Lower lobe of right lung (tissue), 2 donors: ENCODE measurements at places on chromosomes 3 and 15. TPM values are rescaled to one million over a fixed set of nuclear protein-coding genes. Genes with fewer than 3 reads are reported as not detected.
A peak's percentile ranks its signal among the peaks of the same experiment; 100 is the strongest.

DNA sequence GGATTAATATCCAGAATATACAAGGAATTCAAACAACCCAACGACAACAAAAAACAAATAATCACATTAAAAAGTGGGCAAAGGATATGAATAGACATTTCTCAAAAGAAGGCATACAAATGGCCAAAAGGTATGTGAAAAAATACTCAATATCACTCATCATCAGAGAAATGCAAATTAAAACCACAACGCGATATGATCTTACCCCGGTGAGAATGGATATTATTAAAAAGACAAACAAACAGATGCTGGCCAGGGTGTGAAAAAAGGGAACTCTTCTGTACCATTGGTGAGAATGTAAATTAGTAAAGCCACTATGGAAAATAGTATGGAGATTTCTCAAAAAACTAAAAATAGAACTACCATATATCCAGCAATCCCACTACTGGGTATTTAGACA lies 43.5 kb upstream of the MEF2A start:
- H3K4me3 ChIP-seq: no peak overlapping the region
- no peak for DNase-seq
- H3K4me1 ChIP-seq: no peaks in the 10 kb centered on the region

GRCh38 chr3:94972066-94972465 lies 909.2 kb downstream of the NSUN3 start:
- H3K27ac ChIP-seq: no peak overlapping the region
- H3K4me1 ChIP-seq: no peaks in the 10 kb centered on the region
- H3K27me3 ChIP-seq: no peaks in the 10 kb centered on the region
- DNase-seq: no peak

GRCh38 chr3:48476426-48477053 lies 27.4 kb downstream of the SHISA5 start:
- peaks cover 20% of the 10 kb centered on the region for H3K4me1 ChIP-seq
- peaks cover 12% of the 10 kb centered on the region for H3K36me3 ChIP-seq
- H3K27me3 ChIP-seq: no peaks in the 10 kb centered on the region
- DNase-seq: no peak

GRCh38 chr3:185960522-185961288 lies 22.9 kb upstream of the TRA2B start:
- H3K4me3 ChIP-seq: peak overlapping the region; percentile 17
- no peaks in the 10 kb centered on the region for H3K4me1 ChIP-seq
- peak overlapping the region; percentile 66 for H3K27ac ChIP-seq
- no peaks in the 10 kb centered on the region for H3K27me3 ChIP-seq
- no peak for DNase-seq

DNA sequence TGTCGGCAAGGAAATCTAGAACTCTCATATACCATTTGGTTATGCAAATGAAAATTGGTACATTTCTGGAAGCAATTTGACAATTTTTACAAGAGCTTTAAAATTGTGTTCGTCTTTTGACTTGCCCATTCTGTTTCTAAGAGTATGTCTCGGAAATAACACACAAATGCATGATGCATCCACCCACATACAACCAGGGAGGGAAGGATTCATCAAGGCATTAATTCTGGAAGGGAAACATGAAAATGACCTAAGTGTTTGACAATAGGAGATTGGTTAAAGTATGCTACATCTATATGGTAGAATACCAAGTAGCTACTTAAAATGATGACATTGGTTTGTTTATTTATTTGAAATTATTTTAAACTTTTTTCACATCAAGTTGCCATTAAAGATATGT lies 58.6 kb downstream of the PIAS1 start:
- no peak for DNase-seq
- no peaks in the 10 kb centered on the region for H3K36me3 ChIP-seq
- no peak overlapping the region for H3K27ac ChIP-seq

DNA sequence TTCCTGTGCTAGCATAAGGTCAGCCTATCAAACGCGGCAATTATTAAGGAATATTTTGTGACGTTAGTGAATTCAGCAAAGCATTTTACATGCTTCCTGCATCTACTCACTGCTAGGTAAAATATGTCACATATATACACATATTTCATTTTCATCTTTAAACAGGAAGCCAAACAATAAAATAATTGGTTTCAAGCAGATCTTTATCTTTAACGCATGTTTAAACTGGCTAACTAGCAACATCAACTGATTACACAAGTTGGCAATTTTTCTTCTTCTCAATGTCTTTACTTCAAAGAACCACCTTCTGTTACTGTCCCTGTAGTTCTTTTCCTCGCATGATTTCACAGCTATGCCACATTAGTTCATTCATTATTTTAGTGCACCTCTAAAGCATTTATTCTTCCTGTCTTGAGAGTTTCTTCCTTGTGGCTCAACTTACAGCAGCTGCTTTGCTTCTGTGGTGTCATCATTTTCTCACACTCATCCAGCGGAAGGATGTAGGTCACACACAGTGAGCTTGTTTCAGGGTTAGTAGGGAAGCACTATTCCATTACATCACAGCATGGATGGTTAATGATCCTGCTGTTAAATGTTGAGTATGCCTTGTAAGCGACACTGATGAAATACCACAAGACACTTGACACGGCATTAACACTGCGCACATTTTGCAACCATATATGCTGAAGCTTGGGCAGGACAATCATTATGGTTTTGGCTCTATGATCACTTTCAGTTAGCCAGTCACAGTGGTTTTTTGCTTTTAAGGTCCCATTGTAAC lies 2.3 kb upstream of the BCHE start:
- DNase-seq: no peak
- no peaks in the 10 kb centered on the region for H3K36me3 ChIP-seq
- H3K27me3 ChIP-seq: no peaks in the 10 kb centered on the region

DNA sequence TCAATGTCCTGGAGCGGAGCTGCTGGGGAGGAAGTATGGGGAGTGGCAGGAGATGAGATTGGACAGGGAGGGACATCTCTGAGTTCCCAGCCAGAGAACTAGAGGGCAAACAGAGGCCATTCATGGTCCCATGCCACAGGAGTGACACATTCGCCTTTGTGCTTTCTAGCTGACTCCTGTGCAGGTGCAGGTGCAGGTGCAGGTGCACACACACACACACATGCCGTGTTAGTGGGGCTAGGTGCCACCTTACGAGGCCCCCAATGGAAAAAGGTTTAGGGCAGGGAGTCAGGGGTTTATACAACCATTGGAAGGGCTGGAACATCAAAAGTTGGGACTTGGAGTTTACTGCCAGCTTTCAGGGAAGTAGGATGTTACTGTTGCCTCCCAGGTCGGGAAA lies 52.0 kb downstream of the TPRA1 start:
- H3K36me3 ChIP-seq: no peaks in the 10 kb centered on the region
- DNase-seq: no peak
- H3K4me3 ChIP-seq: no peak overlapping the region
- no peak overlapping the region for H3K27ac ChIP-seq

- H3K4me3 ChIP-seq: no peak overlapping the region
- no peak for DNase-seq
- no peak overlapping the region for H3K27ac ChIP-seq
- peaks cover 44% of the 10 kb centered on the region for H3K36me3 ChIP-seq
Observed at GRCh38 chr3:51931756-51932155, 9.9 kb downstream of the RRP9 start.

- H3K4me3 ChIP-seq: peak overlapping the region; percentile 22
- peak overlapping the region; percentile 21 for H3K27ac ChIP-seq
- no peak for DNase-seq
Observed at GRCh38 chr3:66450390-66451022, 50.3 kb downstream of the LRIG1 start.

DNA sequence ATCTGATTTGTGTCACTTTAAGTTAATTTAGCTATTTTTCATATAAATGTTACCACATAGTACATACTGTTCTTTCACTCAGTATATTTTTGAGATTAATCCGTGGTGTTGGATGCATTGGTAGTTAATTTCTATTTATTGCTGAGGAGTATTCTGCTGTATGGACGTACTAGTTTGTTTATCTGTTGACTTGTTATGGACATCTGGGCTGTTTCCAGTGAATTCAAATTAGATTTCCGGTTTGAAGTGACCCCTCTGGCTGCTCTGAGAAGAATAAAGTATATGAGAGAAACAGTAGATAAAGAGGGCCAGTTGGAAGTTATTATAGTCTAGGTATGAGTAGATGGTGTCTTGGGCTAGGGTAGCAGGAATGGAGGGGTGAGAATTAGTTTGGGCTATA lies 15.6 kb downstream of the KAT2B start:
- no peak overlapping the region for H3K4me3 ChIP-seq
- no peak overlapping the region for H3K27ac ChIP-seq
- H3K4me1 ChIP-seq: peaks cover 48% of the 10 kb centered on the region
- no peaks in the 10 kb centered on the region for H3K36me3 ChIP-seq

DNA sequence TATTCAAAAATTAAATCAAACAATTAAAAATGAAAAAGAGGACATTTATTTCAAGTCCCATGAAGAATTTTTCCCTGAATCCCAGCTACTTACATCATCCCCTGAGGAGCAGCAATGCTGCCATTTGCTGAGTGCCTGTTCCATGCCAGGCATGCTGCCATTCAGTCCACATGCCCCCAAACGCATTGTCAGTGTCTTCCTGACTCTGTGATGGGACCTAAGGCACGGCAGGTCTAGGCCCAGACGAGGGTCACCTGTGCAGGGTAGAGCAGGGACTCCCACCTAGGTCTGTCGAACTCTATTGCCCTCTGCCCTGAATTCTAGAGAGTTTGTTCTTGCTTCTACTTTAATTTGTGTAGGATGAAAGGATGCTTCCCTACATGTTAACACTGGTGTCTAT lies 7.0 kb downstream of the PSTPIP1 start:
- peak overlapping the region; percentile 31 for H3K27ac ChIP-seq
- no peaks in the 10 kb centered on the region for H3K27me3 ChIP-seq
- no peak overlapping the region for H3K4me3 ChIP-seq
- no peaks in the 10 kb centered on the region for H3K36me3 ChIP-seq
- DNase-seq: peak; percentile 18

DNA sequence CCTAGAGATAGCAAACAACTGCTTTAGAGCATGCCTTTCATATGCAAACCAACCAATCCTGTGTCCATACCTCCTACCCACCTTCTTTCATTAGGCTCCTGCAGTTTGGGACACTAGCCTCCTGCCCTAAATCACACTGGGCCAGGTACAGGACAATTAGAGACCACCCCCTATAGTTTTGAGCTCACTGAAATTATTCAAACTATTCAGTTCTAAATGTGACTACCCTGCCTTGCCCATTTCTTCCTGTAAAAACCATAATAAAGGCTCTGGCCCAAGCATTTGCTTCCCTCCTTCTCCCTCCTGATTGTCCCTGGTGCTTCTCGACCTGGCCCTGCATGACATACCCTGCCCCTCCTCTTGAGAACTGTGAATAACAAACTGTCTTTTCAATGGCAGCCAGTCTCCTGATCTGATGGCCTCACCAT lies 31.4 kb upstream of the LRIG1 start:
- H3K36me3 ChIP-seq: no peaks in the 10 kb centered on the region
- no peak overlapping the region for H3K4me3 ChIP-seq
- H3K27me3 ChIP-seq: no peaks in the 10 kb centered on the region
- H3K4me1 ChIP-seq: no peaks in the 10 kb centered on the region

DNA sequence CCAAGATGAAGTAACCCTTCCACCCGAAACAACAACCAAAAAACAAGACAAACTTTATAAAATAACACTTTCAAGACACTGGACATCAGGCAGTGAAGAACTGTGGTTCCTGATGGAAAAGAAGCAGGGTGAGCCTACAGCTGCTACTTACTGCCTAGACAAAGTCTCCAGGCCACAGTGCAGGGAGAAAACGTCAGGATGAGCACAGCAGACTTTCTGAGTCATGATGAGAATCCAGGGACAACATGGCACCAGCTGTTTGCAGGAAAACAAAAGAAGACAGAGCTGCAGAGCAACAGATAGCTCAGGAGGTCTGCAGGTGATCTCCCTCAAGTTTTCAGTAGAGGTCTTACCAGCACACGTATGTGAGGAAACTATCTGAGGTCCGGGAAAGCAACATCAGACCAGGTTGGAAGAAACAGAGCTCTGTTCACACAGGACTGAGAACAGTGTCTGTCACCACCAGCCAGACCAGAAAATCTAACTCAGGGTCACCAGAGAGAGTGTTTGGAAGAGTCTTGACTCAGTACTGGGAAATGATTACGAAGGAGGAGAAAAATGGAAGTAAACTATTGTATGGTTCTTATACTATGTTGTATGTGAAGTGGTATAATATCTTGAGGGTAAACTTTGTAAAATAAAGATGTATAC lies 108.9 kb downstream of the ANO10 start:
- no peak overlapping the region for H3K27ac ChIP-seq
- H3K27me3 ChIP-seq: no peaks in the 10 kb centered on the region
- H3K36me3 ChIP-seq: no peaks in the 10 kb centered on the region
- H3K4me1 ChIP-seq: no peaks in the 10 kb centered on the region
- no peak overlapping the region for H3K4me3 ChIP-seq
- no peak for DNase-seq

DNA sequence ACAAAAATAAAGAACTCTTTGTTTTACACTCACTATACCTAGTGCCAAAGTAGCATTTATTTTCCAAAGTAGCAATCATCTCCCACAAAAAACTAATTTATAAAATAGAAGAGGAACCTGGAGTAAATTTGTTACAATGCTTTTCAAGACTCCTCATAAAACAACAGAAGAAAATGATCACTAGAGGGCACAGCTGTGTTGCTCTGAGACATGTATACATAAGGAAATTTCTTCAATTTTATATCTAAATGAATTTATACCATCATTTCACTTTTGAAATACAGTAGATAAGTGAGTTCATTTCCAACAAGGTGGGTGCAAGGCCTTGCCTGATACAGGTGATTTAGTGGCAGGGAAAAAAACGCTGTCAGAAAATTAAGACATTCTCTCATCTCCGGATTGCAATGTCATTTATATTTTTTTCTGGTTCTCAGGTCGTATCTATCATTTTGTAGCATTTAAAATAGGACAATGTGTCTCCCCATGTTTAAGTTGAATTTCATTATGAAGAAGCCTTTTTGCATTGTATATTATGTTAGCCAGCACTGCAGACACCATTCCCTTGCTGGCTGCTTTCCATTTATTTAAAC lies 25.3 kb upstream of the ARHGEF26 start:
- no peaks in the 10 kb centered on the region for H3K4me1 ChIP-seq
- H3K27me3 ChIP-seq: no peaks in the 10 kb centered on the region
- H3K27ac ChIP-seq: no peak overlapping the region
- H3K4me3 ChIP-seq: no peak overlapping the region

DNA sequence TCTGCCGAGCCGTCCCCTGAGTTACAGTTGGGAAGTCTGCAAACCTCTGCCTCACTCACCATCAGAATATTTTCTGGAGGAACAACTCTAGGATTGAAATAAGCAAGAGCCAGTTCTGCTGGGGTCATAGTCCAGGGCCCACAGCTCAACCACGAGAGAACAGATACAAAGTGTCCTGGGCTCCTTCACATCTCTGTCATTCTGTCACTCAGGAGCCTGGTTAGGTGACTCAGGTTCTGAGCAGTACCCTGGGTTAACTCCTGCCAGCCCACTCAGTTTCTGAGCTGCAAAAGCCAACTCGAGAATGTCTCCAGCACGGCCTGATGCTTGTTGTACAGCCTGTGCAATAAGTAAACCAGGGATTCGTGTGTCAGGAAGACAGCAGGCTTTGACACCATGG lies 155.7 kb downstream of the SLCO3A1 start:
- no peak overlapping the region for H3K4me3 ChIP-seq
- DNase-seq: no peak
- no peak overlapping the region for H3K27ac ChIP-seq
- no peaks in the 10 kb centered on the region for H3K36me3 ChIP-seq
- peaks cover 10% of the 10 kb centered on the region for H3K4me1 ChIP-seq

SNRPN gene
- total RNA-seq: 76.4 TPM

ARID3B gene
- total RNA-seq: 11.1 TPM

CLDN16 gene
- 0.74 TPM for total RNA-seq

GOLGA6L7 gene
- total RNA-seq: not detected
